ENCODE measurements at places on chromosomes 13 and 19.
A peak's percentile ranks its signal among the peaks of the same experiment; 100 is the strongest.

DNA sequence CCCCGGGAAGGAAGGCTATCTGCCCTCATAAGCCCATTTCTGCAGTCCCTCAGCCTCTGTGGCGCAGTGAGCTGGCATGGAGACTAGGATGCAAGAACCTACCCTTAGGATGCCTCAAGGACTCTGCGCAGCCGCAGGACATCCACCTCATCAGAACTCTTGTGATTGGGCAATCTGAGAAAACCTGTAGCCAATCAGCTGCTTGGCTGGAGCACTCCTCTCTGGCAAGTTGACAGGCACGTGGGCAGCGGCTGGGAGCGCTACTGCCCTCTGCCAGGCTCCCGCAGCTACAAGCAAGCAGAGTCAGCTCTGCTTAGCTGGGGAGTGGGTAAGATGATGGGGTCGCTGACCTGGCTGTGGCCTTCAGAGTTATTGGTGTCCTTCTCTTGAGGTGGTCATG lies 1.5 kb upstream of the ECSIT start:
- DNase-seq = no peak

- DNase-seq = no peak
Measured at GRCh38 chr19:45667620-45668341, at the start of gene GIPR. GIPR (plus strand) TSS chr19:45668221; CDS start chr19:45669521, 1,300 bp downstream.

GRCh38 chr19:21492947-21493906 lies 12.2 kb upstream of the ZNF429 start:
- no peak for DNase-seq

DNA sequence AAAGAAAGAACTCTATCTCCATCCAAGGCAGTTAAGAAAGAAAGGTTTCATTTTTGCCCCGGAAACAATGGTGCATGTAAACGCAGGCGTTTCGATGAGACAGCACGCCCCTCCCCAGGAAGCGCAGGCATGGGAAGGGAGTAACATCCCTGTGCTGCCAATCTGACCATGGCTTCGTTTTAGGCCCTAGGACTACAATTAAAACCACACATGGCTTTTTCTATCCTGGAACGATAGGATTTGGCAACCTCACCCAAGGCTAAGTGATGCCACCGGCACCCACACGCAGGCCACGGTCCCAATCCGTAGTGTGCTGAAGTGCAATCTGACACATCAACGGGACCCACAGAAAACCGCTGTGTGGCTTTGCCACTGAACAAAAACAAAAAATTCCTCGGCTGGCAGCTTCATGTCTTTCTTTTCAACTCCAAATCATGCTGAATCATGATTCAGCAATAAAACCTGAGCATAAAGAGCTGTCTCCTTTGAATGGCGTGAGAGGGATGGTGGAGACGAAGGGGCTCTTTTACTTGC lies 24.2 kb downstream of the RANBP3 start:
- peak; percentile 4 for DNase-seq

- DNase-seq = no peak
Measured at GRCh38 chr19:3265432-3265831, 41.0 kb downstream of the CELF5 start.

- no peak for DNase-seq
Measured at GRCh38 chr13:85828094-85828684, 29.0 kb upstream of the SLITRK6 start.

GRCh38 chr19:49570138-49570856 lies 10.1 kb downstream of the NOSIP start:
- DNase-seq = no peak

DNA sequence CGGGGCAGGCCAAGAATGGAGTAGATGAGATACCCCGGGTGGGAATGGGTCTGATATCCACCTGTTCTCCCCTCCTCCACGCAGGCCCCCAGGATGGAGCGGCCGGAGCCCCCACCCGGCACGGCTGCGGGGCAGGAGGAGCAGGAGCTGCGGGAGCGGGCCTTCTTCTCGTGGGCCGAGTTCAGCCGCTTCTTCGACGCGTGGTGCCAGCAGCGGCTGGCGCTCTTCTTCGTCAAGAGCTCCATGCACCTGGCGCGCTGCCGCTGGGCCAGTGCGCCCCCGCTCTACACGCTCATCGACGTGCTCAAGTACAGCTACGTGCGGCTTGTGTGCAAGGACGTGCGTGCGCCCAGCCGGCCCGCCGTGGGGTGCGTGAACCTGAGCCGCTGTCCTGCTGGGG lies 1.2 kb downstream of the ZSWIM9 start:
- DNase-seq = no peak

DNA sequence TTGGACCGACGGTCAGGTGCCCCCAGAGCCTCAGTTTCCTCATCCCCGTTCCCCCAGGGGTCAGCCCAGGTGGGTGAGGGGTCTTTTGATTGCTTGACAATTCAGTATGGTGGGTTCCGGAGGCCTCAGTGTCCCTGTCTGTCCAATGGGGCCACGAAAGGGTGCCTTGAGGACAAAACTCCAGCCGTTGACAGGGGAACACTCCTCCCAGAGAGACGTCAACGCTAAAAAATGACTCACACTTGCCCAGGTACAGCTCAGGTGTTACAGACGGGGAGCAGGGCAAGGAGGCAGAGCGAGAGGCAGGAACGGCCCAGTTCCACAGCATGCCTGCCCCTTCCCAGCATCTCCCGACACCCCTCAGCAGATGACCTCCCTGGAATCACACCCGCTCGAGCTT lies 1.8 kb downstream of the TNFAIP8L1 start:
- no peak for DNase-seq

GRCh38 chr13:77372275-77372674 lies 45.4 kb upstream of the MYCBP2 start:
- DNase-seq = no peak

DNA sequence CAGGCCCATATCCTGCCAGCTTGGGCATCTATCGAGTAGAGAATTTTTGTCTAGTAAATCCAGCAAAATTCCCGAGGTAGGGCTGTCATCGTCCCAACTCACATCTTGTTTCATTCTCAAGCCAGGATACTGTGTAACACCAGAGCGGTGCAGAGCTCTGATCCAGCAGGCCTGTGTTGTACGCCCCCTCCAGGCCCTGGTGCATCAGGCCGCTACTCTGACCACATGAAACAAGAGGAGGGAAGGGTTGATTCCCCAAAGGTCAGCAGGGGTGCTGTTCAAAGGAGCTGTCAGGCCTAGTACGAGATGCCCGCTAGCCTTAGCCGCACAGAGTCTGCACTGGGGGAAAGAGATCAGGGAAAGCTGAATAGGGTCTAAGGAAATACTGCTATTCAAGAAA lies 276.0 kb downstream of the SLC7A1 start:
- no peak for DNase-seq

DNA sequence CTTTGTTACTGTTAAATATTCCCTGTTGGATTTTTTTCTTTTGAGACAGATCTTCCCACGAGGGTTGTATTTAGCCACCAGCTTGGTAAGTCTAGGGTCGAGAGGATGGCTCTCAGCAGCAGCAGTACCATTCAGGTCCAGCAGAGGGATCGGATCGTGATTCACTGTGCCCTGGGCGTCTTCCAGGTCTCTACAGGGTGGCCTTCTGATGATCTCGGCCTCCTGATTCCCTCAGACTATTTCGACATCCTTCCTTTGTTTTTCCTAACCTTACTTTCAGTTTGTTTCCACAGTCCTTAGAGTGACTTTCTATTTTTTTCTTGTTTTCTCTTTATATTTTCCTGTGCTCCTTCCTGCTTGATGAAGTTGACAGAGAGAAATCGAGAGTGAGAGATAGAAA lies 1436.9 kb downstream of the UQCRFS1 start:
- no peak for DNase-seq

- no peak for DNase-seq
Measured at GRCh38 chr19:8143041-8143440, 6.4 kb downstream of the FBN3 start.

DNA sequence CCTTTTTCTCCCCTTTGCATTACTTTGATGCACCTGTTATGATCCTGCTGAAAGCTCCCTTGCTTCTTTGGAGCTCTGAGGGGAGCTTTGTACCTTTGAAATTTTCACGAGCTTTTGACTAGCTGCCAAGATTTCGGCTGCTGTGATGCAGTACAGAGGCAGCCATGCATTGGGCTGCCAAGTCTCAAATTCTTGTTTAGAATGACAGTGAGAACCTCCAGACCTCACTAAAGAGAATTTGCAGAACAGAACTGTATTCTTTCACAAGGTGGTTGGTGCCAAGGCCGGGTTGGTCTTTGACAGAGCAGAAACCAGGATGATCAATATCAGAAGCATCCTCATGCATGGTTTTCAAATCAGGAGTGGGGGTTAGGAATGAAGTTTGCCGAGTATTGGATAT lies 414.8 kb downstream of the GPC5 start:
- DNase-seq = no peak

GRCh38 chr19:34351382-34351826 lies 13.6 kb upstream of the GPI start:
- no peak for DNase-seq

DNA sequence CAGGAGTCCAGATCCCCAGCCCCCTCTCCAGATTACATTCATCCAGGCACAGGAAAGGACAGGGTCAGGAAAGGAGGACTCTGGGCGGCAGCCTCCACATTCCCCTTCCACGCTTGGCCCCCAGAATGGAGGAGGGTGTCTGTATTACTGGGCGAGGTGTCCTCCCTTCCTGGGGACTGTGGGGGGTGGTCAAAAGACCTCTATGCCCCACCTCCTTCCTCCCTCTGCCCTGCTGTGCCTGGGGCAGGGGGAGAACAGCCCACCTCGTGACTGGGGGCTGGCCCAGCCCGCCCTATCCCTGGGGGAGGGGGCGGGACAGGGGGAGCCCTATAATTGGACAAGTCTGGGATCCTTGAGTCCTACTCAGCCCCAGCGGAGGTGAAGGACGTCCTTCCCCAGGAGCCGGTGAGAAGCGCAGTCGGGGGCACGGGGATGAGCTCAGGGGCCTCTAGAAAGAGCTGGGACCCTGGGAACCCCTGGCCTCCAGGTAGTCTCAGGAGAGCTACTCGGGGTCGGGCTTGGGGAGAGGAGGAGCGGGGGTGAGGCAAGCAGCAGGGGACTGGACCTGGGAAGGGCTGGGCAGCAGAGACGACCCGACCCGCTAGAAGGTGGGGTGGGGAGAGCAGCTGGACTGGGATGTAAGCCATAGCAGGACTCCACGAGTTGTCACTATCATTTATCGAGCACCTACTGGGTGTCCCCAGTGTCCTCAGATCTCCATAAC lies at the start of gene APOE:
Gene APOE, plus strand, starts transcription at position 360 of the 724 bp plus-strand sequence. CDS start 829 bp downstream, outside the sequence.
- no peak for DNase-seq

GRCh38 chr19:42452590-42452989 lies 9.8 kb upstream of the CXCL17 start:
- no peak for DNase-seq

DNA sequence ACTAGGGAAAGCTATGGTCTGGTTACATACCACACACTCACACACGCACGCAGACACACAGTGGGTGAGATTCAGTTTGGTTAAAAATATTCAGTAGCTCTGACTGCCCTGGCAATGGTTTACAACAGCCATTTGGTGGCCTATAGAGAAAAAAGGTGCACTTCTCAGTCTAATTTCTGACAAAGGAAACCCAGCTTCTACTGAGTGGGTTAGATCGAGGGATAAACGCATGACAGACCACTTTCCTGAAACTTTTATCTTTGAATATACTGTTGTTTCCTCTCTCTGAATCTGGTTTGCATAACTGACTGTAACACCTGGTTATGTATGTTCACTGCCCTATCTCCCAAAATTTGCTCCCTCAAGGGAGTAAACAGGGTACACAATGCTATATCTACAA lies 2.5 kb downstream of the LIG4 start:
- no peak for DNase-seq

DNA sequence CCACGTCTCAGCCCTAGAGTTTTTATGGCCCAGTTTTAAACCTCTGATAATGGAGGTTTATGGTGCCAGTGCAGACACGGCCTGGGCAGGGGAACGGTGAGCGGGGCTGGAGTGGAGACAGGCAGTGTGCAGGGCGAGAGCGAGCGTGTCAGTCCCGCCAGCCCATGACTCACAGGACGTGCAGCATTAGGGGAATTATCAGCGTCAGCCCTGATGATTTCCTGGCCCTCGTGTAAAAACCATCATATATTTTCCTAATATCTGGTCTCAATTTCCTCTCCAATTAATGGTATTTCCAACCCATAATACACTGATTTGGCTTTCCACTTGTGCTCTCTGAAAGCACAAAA lies 104.6 kb upstream of the VSTM2B start:
- DNase-seq = no peak

GRCh38 chr13:71873418-71874247 lies 6.6 kb upstream of the DACH1 start:
- no peak for DNase-seq

DNA sequence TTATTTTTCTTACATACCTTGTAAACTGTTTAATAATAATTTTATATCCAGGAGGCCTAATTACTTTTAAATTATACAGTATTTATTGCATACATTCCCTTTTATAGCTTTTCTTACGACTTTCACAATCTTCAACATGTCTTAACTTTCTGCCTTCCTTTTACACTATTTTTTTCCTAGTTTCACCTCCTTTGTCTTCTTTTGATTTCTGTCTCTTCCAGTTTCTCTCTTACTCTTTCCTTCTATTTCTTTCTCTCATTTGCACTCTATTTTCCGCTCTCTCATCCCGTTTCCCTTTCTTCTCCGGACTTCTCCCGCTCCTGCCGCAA lies 11.5 kb downstream of the ZNF552 start:
- DNase-seq = no peak

GRCh38 chr19:6723108-6723618 lies 2.7 kb upstream of the C3 start:
- DNase-seq = no peak

GRCh38 chr19:29263305-29264135 lies 50.6 kb upstream of the UQCRFS1 start:
- DNase-seq = peak; percentile 45

DNA sequence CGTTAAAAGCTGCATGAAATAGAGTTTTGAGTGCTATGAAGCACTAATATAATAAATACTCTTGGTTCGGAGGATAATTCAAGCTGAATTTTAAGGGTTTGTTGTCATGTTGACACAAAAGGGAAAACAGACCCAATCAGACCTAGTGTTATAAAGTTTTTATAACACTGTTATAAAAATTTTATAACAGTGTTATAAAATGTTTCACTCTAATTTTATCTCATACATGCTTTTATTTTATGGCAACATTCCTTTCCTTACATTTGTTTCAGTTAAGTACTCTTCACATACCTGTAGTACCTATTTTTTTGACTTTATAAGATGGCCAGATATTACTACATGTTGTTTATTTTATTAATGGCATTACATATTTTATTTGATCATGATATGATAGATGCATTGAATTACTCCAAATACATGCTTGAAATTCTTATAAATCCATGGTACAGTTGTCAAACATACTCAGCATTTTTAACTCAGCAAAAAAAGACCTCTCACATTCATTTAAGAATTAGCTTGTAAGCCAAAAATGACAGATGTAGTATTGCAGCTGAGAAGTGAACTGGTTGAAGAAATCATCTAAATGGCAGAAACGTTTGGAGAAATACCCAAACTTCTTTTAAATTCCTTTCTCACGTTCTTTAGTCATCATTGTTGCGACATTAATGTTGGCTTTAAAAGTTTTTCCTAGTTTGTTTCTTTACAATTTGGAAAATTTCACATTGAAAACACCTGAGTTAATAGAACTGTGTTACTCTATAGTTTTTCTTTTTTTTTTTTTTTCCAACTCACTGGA lies 104.5 kb downstream of the PIBF1 start:
- no peak for DNase-seq
